ENCODE measurements at places on chromosomes 2 and 18. TPM values are rescaled to one million over a fixed set of nuclear protein-coding genes. Genes with fewer than 3 reads are reported as not detected.

SALL3 gene
- polyA plus RNA-seq = not detected

TEX44 gene
- not detected for polyA plus RNA-seq

KIF5C gene
- polyA plus RNA-seq = 0.20 TPM

ANKRD62 gene
- polyA plus RNA-seq = not detected

- no peak for DNase-seq
Observed at GRCh38 chr2:128371248-128371630, 52.6 kb upstream of the HS6ST1 start.

DNA sequence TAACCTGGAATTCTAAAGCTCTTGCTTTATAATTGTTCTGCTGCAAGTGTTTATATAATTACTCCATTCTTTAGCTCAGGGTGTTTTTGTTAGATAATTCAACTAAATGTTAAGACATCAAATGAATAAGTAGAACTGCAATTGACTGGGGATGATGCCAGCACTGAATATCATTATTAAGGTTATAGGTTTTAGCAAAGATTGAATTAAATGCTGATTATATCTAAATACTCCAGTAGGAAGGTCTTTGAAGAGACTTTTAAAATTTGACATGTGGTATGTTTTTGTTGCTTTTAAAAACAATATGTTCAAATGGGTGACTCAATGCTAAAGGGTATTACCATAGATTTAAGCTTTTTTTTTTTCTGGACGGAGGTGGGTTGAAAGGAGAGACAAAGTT lies 170.1 kb upstream of the THUMPD2 start:
- DNase-seq = no peak

GRCh38 chr2:239531456-239532241 lies 130.8 kb upstream of the HDAC4 start:
- DNase-seq = no peak

DNA sequence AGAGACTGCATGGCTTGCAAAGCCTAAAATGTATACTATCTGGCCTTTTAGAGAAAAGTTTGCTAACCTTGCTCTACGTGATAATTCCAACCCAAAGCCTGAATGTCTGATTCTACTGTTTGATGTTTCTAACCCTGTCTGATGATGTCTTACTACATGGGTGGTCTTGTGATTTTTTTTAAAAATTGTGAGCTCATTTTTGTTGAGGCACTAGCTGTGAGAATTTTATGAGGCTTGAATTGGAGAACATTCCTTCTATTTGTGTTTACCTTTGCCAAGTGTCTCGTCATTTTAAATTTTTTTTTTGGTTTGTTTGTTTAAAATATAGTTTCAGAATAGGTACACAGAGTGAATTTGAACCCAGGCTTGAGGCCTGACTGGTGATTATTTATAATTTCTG lies 15.2 kb upstream of the LTBP1 start:
- no peak for DNase-seq

DNA sequence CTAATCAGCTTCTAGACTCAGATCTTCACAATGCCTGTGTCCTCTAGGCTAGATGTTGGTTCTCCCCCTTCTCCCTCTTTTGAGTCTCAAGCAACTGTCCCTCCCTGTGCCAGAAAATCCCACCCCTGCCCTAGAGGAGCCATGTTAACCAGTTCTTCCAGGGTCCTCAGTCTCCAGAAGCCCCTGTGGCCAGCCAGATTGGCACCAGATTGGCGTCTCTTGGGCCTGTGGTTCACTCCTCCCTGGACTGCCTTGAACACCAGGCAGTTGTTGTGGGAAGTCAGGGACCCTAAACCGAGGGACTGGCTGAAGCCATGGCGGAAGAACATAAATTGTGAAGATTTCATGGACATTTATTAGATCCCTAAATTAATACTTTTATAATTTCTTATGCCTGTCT lies 36.6 kb downstream of the CYP26B1 start:
- DNase-seq = no peak
